ENCODE measurements at places on chromosomes 16 and 17.

GRCh38 chr16:46918905-46919792 lies 35.0 kb downstream of the GPT2 start:
- no peak for DNase-seq

DNA sequence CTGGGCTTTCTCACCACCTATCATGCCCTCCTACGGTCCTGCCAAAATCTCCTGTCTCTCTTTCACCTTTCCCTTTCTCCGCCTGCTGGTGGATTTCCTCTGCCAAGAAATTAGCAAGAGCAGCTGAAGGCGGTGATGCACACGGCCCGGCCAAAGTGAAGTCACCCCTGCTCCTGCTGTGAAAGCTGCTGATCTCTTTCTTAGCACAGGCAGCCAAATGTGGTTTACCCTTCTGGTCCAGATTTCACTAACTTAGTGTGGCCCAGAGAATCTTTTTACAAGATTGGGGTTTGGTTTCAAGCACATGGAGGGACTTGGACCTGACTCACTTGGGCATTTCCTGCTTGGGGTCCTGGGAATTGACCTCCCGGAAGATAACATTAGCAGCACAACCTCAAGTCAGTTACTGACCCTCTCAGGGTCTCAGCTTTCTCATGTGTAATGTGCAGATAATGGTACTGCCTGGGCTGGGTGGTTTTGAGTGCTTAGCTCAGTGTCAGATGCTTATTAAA lies 155.7 kb downstream of the SOCS1 start:
- peak; percentile 71 for DNase-seq

GRCh38 chr17:40089077-40089895 lies 11.1 kb downstream of the NR1D1 start:
- no peak for DNase-seq

DNA sequence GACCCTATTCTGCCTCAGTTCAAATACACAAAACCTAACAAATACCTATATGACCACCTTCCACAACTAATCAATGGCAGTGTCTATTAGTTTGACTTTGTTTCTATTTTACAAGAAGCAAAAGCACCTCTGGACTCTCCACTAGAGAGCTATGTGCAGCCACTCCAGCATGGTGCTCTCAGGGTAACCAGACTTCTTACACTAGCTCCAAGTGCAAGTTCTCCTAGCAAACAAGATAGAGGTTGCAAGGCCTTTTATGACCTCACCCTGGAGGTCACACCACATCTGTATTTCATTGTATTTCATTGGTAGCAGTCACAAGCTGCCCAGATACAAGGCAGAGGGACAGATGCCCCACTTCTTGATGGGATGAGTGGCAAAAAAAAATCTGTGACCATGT lies 8.3 kb upstream of the ZNF263 start:
- no peak for DNase-seq

DNA sequence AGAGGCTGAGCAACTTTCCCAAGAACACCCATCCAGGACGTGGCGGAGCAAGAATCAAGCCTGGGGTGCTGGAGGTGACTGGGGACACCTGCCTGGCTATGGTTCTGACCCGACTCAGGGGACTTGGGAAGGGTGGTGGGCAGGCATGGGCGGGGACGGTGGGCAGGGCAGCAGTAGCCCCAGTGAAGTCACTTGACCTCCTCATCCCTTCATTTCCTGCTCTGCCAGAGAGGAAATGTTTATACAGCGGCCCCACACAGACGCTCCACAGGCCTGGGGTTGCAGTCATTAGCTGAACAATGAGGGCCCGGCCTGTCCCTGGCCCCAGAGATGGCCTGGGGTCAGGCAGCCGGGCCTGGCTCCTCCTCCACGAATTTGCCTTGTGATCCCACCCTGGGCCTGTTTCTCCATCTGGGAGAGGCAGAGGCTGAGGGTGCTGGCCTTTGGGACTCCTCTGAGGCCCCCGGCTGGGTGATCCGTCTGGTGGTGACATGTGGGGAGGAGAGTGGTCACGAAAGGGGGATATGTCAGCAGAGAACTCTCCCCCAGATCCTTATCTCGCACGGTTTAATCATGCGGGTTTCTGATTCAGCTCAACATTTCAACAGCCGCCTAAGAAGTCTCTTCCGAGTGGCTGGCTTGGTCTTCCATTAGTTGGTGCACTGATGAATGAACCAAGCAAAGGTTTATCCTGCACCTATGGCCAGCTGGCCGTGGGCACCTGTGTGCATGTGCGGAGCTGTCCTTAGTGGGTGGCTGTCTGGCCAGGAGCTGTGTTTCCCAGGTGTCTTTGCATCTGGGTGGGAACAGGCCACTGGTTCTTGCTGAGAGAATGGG lies 175.9 kb downstream of the IRF8 start:
- no peak for DNase-seq

DNA sequence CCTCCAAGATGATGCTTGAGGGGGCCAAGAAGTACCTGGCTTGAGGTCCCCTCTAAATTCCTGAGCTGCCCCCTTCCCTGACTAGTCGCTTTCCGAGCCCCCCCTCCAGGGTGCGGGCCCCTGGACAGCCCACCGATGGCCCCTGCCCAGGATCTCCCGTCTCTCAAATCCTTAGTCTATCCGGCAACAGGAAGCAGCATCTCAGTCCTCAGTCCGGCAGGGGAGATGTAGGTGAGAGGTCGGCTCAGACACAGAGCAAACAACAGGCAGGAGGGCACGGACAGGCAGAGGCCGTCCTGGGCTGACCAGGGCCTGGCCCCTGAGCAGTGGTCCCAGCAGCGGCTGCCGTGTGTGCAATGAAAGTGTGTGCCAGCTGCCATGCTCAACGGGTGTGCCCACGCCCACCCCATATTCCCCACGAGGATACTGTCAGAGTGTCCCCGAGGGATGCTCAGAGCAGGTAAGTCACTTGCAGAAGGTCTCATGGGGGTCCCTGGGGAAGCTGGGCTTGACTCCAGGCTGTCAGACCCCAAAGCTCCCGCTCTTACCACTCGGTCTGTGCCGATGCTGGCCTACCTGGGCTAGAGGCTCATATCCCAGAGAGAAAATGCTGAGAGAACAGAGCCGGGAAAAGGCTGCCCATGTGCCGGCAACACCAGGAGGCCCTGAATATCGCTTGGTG lies 7.2 kb downstream of the SLC43A2 start:
- DNase-seq = no peak

Data from stimulated activated CD4-positive, alpha-beta T cell treated with anti-CD3 and anti-CD28 coated beads, Interleukin-2, amount 100 ng/mL, for 24 hours (primary cell).